ENCODE measurements at places on chromosomes 1 and 21.

DNA sequence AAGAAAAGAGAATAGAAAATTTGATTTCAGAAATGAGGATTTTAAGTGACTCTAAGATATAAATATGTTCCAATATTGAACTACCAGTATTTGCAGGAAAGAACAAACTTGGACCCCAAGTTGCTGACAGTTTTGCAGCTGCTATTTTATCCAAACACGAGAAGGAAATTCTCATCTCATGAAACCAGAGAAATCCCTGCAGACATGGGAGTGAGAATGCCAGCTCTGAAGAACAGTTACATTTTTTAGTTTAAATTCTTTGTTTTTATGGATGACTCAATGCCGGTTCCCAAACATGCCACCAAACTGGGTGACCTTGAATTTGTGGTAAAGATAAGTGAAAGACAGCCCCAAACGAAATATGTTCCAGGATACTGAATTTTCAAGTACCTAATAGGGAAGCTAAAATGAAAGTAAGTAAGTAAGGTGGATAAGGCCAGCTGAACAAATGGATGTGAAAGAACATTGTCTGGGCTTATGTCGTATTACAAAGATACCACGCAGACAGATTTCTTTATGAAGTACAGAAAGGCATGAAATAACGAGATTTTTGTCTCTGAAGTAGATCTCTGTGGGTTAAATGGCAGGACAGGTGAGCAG is 19.9 kb downstream of the TLR5 start:
- no peak for DNase-seq

GRCh38 chr1:54836594-54836993 is 35.5 kb upstream of the TTC22 start:
- no peak for DNase-seq

GRCh38 chr1:11978301-11978700 is 1.9 kb upstream of the MFN2 start:
- no peak for DNase-seq

DNA sequence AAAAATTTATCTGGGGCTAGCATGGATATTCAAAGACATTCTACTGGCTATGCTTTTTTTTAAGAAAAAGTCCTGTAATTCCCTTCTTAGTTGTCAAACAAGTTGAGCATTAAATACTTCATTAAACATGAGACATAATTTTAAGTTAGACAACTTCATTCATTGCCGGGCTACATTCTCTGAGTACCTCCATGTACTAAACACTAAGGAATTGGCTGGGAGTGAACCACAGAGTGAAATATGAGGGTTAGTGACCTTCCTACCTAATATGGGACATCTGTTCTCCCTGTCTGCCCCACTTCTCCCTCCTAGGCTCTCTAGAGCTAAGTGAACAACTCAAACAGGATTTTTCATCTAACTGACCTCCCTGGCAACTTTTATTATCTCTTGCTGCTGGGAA is 370.4 kb downstream of the VAV3 start:
- no peak for DNase-seq

DNA sequence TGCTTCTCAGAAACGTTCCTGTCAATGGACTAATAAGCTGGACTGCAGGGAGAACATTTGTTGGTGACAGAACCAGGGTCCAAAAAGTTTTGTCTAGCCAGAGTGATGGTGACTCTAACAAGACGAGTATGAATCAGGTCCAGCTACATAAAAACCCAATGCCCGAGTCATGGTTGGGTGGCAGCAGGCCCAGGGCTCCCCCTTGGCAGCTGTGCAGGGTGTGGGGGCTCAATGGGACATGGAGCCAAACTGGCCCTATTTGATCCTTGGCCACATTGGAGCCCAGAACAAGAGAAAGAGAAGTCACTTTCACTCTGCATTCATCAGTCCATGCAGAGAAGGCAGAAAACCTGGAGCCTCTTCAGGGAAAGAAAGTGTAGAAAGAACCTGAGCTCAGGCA is 37.9 kb upstream of the TENT5C start:
- no peak for DNase-seq

- no peak for DNase-seq
Measured at GRCh38 chr1:11691302-11691914, at the start of gene DRAXIN. TSS of gene DRAXIN (plus strand) at chr1:11691710. CDS start at chr1:11706259, 14,549 bp downstream.

DNA sequence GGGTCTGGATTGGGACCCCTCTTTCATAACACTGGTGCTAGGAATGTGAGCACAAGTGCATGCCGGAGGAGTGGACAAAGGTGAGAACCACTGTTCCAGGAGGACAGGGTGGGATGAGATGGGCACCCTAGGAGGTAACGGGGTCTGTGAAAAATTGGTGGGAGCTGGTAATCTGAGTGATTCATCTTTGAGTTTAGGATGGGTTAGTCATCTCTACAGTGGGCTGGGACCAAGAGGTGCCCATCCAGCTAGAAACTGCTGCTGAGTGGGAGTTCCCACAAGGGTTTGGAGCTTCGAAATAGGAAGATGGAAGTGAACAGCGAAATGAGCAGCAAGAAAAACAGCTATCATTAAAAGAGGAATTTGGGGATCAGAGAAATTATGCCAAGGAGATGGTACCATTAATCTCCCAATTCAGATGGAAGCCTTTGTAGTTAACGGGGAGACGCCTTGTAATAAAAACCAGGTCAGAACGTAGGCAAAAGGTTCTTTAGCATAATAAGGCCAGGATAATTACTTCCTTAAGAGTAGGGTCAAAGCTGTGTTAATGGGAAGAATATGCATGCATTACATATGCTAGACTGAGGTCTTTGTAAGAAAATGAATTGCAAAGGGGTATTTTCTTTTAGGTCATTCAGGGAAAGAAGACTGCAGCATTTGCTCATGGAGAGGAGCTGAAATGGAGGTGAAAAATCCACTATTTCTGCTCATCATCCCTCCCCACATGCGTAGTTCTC is 55.5 kb downstream of the OLFML3 start:
- no peak for DNase-seq

DNA sequence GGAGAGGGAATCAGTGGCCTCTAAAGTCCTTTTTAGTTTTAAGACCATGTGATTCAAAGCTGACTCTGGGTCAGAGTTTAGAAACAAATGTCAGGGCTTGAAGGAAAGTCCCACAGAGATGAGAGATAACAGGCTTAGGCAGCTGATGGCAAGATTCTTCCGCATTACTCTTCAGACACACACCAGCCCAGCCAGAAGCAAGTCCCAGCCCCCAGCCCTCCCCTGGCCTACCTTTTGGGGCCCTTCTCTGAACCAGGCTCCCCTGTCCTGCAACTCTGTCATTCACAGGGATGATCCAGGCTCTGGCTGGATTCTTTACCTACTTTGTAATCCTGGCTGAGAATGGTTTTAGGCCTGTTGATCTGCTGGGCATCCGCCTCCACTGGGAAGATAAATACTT is 13.1 kb upstream of the CASQ1 start:
- DNase-seq, result no peak

DNA sequence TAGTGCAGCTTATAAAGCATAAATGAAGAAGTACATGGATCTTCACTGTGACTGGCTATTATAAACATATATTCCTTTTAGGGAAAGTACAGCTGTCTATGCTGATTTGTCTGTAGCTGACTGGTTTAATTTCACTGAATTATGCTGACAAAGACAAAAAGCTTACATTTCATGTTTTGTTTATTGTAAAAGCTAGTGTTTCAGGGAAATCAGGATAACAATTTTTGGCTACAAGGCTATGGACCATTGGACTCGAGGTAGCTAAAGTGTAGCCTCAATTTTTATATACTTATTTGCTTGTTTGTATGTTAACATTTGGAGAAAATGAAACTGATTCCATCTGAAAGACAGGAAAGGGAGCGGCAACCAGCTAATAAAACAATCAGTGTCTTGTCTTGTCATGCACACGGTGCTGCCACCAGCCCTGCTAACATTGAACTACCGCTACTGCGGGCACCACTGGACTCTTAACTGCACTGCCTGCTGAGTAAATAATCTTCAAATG is 480.2 kb downstream of the COL11A1 start:
- no peak for DNase-seq

DNA sequence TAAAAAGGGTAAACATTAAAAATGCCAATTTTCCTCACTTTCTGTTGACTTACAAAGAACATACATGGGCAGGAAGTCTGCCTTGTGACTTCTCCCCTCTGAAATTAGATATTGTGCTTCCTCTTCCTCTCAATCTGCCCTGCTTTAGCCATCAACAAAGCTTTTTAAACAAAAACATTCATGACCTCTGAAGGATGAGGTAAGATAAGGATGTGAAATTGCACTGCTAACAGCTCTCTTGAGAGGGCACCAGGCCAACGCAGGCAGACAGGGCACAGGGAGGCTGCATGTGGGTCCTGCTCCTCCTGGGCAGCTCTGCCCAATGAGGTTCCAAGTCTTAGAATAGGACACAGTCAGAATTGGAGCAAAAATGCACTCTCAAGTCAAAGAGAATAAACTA is 62.1 kb downstream of the DEGS1 start:
- DNase-seq, result no peak

DNA sequence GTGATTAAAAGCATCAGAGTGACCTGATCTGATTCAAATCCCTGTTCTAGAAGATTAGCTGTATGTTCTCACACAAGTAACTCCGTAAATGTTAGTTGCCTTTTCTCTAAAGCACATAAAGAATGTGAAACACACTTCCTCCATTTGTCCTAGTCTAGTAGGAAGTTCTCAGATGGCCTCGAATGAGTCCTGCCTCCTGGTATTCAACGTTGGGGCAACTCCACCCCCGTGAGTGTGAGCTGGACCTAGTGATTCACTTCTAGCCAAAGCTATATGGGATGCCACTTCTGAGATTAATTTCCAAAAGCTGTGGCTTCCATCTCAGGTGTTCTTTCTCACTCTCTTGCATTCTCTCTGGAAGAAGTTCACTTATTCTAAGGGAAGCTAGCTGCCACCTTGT is 267.6 kb downstream of the GPATCH2 start:
- no peak for DNase-seq

GRCh38 chr1:109767637-109768334 is 4.1 kb upstream of the EPS8L3 start:
- no peak for DNase-seq

DNA sequence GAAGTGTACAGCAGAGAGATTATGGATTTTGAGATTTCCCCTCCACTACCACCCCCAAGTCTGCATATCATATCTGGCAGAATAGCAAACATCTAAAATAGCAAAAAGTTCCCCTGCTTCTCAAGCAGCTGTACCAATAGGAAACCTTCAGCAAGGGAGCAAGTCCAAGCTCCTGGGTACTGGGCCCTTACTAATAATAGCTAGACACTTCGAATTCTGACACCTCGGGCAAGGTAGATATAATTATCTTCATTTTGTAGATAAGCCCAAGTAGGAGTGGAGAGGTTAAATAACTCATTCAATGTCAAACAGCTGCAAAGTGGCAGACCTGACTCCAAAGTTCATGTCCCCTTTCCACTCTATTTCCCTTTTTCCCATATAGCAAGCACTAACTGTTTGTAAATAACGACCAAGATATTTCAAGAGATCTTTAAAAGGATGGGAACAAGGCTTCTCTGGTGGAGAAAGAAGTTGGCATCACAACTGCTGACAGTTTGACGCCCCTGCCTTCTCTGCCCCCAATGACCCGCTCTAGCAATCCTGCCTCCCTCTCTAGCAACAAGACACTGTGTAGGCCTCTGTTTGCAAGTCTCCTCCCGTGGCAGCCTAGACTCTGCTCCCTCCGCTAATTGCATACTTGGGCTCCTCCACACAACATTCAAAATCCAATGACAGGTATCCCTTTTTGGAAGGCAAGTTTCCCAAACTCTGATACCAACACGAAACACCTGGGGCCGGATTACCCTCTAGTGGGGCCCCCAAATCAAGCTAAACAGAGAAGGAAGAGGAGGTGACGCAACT is 18.7 kb upstream of the ADAR start:
- DNase-seq, result no peak

- DNase-seq, result no peak
Measured at GRCh38 chr1:205046870-205047269, 3.9 kb downstream of the CNTN2 start.

GRCh38 chr1:145994391-145995120 is 1.8 kb downstream of the TXNIP start:
- DNase-seq, result no peak

- no peak for DNase-seq
Measured at GRCh38 chr1:62870148-62870547, 86.2 kb downstream of the ATG4C start.

DNA sequence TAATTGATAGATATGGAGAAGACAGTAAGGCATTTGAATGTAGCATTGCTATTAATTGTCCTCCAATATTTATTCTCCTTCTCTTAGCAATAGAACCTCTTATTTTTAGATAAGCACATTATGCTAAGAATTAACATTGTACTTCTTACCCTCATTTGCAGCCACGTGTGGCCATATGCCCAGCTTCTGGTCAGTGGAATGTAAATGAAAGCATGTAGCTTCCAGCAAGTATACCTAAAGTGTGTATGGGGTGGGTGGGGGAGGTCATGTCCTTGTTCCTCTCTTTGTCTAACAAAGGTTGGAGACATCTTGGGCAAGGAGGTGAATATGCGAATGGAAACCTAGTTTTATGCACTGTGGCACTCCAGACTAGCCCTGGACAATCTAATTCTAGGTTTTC is 133.6 kb upstream of the HMCN1 start:
- no peak for DNase-seq

GRCh38 chr1:235429143-235429542 is 61.9 kb downstream of the TBCE start:
- no peak for DNase-seq

DNA sequence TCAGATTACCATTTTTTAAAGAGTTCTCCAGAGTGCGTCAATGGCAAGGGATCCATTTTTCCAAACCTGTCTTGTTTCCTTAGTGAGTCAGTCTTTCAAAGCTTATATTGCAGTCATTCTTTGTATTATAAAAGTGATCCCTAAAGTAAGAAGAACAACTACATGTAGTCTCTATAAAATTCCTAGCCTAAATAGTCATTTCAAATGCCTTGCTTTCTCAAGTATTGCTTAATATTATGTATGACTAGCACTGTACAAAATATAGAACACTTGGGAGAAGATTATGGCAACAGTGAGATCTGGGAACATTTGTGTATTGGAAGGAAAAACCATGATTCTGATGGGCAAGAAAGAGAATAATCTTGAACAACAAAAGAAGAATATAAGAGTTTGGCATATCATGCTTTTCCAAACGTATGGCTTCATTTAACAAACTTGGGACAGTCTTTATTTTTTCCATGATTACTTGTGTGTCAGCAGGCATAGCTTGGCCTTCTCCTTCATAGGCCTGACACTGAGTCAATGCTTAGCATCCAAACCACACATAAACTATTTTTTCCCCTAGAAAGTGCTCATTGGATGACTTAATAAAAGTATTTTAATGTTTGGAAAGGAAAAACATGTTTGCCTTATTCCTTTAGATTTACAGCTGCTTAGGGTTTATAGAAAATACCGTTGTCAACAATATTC is 547.4 kb downstream of the LTN1 start:
- no peak for DNase-seq

GRCh38 chr1:203099805-203100515 is 14.1 kb upstream of the MYOG start:
- DNase-seq, result no peak

- DNase-seq, result no peak
Measured at GRCh38 chr1:117654493-117655219, 48.8 kb downstream of the TENT5C start.

GRCh38 chr1:220952961-220953643 is 73.9 kb downstream of the HLX start:
- no peak for DNase-seq

- no peak for DNase-seq
Measured at GRCh38 chr1:22273686-22274681, 131.1 kb upstream of the WNT4 start.

All from T-helper 17 cell (primary cell).